ENCODE measurements at places on chromosomes 4 and X.
A peak's percentile ranks its signal among the peaks of the same experiment; 100 is the strongest.

- DNase-seq, result no peak
Observed at GRCh38 chr4:84177831-84178542, 321.1 kb downstream of the NKX6-1 start.

GRCh38 chr4:2484993-2485392, 16.1 kb downstream of the RNF4 start:
- peak; percentile 97 for DNase-seq

DNA sequence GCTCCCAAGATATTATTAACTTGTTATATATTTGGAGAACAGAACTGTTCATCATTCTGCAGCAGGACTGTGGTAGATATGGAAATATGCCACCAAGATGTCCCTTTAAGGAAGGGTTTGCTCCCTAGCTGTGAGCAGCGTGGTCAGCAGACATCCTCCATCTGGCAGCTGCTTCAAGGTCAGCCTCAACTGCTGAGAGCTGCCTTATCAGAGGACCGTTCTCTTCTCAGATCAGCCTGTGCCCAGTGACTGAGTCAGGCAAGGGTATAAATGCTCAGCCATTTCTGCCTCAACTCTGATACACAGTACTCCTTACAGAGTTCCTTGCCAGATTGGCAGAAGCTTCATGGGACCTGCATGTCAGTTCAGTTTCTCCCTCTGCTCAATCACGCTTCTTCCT, 63.4 kb upstream of the MAGEB2 start:
- DNase-seq, result no peak

DNA sequence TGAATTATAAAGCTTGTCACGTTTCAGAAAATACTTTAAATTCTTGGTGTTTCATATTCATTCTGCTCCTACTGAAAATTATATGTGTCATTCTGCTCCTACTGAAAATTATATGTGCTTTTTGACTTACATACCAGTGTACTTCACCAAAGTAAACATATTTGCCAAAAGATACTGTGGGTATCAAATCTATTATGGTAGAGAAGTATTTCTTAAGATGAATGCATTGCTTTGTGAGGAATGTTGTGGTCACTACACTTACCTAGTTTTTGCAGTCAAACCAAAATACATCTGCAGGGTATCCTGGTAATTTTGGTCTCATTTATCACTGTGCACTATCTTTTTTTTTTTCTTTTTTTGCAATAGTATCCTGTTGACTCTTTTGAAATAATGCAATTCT, 287.7 kb upstream of the MAD2L1 start:
- no peak for DNase-seq

DNA sequence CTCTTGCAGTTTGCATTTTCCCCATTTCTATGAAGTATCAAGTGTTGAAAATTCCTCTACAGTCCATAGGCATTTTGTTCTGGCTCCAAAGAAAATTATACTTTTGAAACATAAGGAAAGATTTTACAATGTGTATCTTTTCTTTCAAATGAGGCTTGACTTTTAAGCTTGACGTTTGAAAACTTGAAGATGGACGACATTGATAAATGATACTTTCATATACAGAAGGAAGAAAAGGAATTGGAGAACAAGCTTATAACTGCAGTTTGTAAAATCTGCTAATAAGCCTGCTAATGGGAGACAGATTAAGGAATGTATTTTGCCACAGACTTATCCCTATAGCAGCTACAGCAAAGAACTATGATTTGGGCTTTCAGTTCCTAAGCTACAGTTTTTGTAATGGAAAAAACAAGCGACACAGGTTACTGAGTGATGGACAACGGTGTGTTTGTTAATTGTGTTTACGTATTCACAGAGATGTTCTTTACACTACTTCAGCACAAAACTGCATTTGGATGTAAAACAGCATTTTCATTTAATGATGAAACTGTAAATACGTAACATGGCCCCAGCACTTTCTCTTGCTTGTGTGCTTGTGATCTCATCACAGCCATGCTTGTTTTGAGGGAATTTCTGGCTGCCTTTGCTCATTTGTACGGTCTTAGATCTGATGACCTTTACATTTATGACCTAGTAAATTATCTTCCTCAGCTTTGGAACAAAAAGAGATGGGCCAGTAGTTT, 83.2 kb upstream of the FAT1 start:
- no peak for DNase-seq

DNA sequence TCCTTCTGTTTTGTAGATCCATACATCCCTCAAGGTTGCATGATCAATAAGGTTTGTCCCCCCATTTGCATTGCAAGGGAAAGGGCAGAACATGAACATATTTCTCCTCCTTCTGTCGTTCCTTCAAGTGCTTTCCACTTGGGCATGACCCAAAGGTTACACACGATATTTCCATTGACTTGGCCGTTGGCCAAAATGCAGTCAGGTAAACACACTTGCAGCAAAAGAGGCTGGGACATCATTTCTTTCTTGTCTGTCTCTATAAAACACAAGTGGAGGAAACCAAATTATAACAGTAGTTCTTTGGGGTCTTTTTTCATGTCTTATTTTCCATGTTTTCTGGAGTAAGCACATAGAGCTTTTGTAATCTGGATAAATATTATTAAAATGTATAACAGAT, 156.1 kb downstream of the FRAS1 start:
- no peak for DNase-seq

DNA sequence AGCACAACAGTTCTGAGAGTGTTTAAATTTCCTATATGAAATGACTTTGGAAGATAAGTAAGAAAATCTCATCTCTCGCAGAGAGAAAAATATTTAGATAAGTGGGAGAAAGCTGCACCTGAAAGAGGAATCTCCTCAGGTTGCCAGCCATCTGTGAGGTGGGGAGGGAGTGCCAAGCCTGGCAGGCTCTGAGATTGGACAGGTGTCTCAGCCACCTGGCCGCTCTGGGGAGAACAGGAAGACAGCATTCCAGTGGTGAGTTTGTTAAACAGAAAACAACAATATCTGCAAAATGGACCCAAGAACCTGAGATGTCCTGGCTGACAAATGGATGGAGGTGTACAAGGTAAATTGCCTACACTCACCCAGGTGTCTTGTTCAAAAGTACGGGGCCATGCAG, 31.3 kb downstream of the EMCN start:
- DNase-seq, result no peak

GRCh38 chr4:112735474-112735951, 98.6 kb downstream of the LARP7 start:
- no peak for DNase-seq

GRCh38 chrX:49053223-49054072, 5.4 kb upstream of the CCDC120 start:
- peak; percentile 48 for DNase-seq

- DNase-seq, result peak; percentile 95
Observed at GRCh38 chr4:109548655-109549054, 11.4 kb upstream of the MCUB start.

DNA sequence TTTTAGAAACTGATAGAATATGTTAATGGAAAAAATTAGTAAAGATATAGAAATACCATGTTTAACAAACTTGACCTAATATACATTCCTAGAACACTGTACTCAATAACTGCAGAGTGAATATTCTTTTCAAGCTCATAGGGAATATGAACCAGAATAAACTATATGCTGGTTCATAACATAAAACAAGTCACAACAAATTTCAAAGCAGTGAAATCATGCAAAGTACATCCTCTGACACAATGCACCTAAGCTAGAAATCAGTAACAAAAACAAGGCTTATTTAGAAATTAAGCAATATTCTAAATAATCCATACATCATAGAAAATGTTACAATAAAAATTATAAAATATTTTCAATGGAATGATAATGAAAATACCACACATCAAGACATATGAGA, 9.2 kb upstream of the SEPSECS start:
- no peak for DNase-seq

DNA sequence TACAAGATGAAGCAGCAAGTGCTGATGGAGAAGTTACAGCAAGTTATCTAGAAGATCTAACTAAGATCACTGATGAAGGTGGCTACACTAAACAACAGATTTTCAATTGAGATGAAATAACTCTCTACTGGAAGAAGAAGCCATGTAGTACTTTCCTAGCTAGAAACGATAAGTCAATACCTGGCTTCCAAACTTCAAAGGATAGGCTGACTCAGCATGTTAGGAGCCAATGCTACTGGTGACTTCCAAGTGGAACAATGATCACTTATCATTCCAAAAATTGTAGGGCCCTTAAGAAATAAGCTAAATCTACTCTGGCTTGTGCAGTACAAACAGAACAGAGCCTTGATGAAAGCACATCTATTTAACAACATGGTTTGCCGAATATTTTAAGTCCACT, 55.0 kb downstream of the FBXW7 start:
- no peak for DNase-seq

- DNase-seq, result no peak
Observed at GRCh38 chr4:87129681-87130080, 90.7 kb downstream of the KLHL8 start.

DNA sequence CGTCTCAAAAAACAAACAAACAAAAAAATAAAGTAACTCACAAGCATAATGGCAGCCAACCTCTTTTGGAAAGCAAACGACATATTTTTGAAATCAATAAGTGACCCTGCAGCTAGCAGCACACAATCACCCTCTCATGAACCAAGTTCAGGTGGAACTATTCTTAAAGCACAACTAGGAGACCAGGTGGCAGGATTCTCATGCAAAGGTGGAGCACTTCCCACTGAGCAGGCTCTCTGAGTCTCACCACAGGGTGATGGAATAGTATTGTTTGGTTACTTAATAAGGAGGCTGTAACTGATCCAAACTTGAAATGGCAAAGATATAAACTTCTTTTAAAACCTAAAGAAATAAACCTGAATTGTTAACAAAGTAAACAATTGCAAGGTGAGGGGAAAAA, 1293.1 kb downstream of the PCDH19 start:
- DNase-seq, result no peak

GRCh38 chr4:155766622-155767021, 7.8 kb downstream of the GUCY1B1 start:
- DNase-seq, result no peak

- no peak for DNase-seq
Observed at GRCh38 chr4:27198971-27199370, 338.3 kb downstream of the STIM2 start.

- no peak for DNase-seq
Observed at GRCh38 chrX:19866626-19867410, 20.6 kb downstream of the SH3KBP1 start.

- peak; percentile 71 for DNase-seq
Observed at GRCh38 chrX:133555782-133556458, 140.6 kb upstream of the GPC4 start.

DNA sequence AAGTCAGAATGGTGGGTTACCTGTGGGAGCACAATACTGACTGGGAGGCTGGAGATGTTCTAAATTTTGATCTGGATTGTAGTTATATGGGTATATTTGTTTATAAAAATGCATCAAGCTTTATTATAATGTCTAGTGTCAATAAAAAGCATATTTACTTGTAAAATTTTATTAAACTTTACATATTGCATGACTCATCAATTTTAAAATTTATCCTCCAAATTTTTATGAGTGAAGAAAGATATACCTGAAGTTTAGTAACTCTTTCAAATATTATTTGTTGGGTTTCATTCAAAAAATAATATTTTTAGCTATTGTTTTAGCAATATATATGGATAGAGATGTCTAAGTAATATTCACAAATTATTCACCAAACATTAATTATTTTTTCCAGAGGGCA, 103.0 kb downstream of the ANXA5 start:
- DNase-seq, result no peak

- DNase-seq, result no peak
Observed at GRCh38 chrX:82412858-82413257, 1095.2 kb upstream of the POU3F4 start.

DNA sequence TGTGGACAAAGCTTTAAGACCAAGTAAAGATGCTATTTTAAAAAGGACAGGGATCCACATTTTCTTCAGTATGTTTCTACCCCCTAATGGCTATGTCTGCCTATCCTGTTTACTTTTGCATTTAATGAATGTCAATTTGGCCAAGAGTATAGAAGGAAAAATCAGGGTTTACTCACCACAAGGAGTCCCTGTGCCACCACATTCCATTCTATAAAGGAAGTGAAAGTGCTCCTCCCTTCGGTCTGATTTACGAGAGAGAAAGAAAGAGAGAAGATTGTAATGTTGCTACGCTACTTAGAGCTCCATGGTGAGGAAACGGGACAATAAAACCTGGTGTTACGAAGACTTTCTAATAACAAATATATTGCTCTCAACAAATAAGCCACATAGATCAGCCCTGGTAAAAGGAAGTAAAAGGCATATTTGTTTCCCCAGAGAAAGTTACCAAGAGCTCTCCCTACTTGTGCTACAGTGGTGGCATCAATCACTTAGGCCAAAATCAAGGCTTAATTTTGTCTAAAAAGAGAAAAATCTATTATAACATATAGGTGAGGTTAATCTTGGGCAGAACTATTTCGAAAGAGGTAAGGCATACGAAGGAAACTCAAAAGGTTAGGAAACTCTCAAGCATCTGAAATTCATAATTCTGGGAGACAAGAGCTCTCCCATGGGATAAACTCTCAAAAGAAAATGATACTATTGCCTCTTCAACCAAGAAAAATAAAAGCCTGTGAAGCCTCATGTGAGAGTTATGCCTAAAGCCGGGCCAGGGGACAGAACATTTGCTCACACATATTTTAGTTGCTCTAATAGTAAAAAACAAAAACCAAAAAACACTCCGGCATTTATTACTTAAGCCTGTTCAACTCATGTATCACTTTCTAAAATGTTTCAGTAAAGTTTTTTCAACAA, 29.5 kb downstream of the TAPT1 start:
- peak; percentile 76 for DNase-seq

DNA sequence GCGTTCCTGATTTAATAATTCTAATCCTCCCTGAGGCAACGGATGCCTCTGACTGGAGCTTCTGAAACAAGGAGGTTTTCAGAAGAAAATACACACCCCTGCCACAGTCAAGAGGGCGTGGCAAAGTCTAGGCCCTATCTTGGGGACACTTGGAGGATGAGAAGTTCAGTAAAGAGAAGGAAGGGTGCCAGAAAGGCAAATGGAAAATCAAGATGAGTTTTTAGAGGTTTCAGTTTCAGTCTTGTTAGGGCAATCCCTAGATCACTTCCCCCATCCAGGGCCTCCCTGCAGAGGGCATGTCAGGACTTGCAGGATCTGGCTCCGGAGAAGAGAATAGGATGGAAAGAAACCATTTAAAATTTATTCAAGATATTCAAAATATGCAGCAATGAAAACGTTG, 28.5 kb upstream of the FGF2 start:
- DNase-seq, result no peak

DNA sequence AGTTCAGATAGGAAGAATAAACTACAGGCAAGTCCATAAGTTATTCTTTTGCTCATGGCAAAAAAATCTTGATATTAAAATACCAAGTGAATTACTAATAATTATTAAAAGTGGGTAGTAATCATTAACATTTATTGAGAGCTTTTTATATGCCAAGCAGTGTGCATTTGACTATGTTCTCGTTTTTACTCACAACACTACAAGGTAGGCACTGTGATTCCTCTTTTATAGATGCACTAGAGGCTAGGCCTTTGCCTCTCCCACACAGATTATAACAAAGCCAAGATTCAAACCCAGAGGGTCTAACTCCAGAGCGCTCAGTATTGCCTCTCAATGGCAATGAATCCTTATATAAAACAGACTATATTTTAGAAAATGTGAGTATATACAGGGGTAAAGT, 254.2 kb downstream of the NAF1 start:
- DNase-seq, result no peak

- DNase-seq, result peak; percentile 10
Observed at GRCh38 chr4:20249333-20249732, 2.4 kb upstream of the SLIT2 start.

Measured in suppressor macrophage (primary cell).